ENCODE measurements at places on chromosomes 7 and 10.

DNA sequence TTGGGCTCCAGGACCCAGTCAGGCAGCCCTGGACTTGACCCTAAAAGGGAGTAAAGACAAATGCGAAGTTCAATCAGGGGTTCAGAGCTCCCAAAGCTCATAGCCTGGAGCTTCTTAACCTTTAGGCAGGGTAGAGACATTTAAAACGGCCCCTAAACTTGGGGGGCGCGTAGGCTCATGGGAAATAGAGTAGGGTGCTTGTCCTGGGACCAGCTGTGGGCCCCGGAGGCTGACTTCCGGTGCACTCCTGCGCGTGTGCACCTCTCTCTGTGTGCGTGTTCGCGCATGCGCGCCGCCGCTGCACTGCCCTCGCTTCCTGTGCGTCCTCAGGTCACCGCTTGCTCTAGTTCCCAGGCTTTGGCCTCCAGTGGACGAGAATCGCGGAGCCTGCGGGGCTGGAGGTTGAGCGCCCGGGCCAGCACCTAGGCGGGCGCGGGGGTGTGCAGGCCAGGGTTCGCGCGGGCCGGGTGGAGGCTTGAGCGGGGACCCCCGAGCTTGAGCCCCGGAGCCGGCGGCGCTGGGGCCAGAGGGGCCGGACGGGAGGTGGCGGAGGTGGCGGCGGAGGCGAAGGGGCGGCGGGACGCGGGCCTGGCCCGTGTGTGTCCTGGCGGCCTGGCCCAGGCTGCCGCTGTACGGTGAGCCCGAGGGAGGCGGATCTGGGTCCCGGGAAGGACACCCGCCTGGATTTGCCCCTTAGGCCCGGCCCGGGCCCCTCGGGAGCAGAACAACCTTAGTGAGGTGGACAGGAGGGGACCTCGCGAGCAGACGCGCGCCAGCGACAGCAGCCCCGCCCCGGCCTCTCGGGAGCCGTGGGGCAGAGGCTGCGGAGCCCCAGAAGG, at the start of gene RBAK:
Gene RBAK (plus strand): TSS at position 303 of the 839 bp plus-strand sequence. CDS start 2,217 bp downstream, outside the sequence.
- DNase-seq: peak; percentile 96

DNA sequence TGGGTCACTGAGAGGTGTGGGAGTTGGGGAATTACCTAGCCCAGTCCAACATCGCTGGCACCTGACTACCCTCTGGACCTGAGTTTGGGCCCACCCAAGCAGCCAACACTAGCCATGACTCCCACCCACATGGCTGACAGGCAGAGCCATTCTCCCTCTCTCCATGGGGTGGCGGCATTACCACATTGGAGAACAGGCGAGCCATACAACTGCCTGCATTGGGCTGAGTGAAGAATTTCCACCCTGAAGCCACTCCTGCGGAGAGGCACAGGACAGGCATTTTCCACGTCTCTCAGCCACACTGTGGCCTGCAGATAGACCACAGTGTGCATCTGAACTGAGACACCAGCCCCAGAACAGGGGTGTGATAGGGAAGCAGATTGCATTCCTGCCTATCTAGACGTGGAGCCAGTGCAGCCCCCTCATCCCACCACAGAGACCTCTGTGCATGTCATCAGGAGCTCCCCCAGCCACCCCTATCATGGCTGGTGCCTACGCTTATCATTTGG, 58.2 kb upstream of the ANTXRL start:
- peak; percentile 92 for DNase-seq

- no peak for DNase-seq
Measured at GRCh38 chr7:33433357-33433756, 304.0 kb downstream of the BBS9 start.

- no peak for DNase-seq
Measured at GRCh38 chr10:77593771-77594470, 43.7 kb downstream of the KCNMA1 start.

- DNase-seq: no peak
Measured at GRCh38 chr7:107622429-107622828, 38.2 kb upstream of the SLC26A4 start.

- peak; percentile 80 for DNase-seq
Measured at GRCh38 chr10:3495281-3495680, 289.7 kb downstream of the KLF6 start.

- DNase-seq: no peak
Measured at GRCh38 chr10:99364125-99364524, 35.0 kb downstream of the CNNM1 start.

DNA sequence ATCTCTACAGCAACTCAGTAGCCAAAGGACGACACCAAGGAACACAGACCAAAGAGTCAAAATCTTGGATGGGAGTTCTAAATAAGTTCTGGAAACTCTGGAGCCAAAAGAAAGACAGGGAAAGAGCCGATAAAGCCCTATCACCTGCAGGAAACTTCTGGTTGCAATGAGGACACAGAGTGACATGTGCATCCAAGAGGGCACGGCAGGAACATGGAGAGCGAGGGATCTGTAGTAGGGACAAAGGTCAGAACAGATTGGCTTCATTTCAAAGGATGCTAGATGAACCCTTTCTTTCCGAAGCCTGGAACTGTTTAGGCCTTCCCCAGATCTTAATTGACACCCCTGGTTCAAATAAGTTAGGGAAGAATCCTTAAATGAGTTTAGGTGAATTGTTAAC, 39.5 kb downstream of the CACNA2D1 start:
- no peak for DNase-seq

- peak; percentile 73 for DNase-seq
Measured at GRCh38 chr10:110226926-110227641, 19.7 kb downstream of the MXI1 start.

GRCh38 chr7:37832194-37832593, 16.2 kb upstream of the NME8 start:
- DNase-seq: no peak

- no peak for DNase-seq
Measured at GRCh38 chr10:125773687-125774543, 1.7 kb downstream of the MMP21 start.

GRCh38 chr10:117554241-117554814, 11.8 kb downstream of the EMX2 start:
- no peak for DNase-seq

GRCh38 chr7:97155897-97156418, 38.5 kb downstream of the SDHAF3 start:
- DNase-seq: no peak

DNA sequence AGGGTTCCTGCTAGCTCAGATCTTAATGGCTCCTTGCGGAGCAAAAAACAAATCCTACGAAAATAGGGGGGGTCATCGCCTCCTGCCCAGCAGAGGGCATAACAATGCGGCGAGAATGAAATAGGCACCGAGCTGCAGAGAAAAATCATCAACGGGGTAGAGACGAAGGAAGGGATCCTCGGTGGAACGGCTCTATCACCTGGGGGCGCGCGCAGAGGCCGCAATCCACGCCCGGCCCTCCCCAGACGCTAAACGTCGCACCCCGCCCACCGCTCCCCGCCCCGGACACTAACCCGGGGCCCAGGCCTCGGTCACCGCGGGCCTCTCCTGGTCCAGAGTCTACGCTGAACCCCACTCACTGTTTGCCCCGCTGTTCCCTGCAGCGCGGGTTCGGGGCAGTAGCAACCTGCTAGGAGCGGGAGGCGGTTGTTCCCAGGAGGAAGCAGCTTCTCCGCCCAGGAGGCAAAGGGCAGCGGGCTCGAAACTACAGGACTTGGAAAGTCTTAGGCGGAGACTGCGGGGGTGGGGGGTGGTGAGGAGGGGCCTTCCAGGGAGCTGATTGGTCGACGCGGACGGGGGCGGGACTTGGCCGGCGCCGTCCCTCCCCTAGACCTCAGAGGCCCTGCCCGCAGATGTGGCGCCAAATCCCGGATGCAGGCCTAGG, at the start of gene TCAF1:
Gene TCAF1 (minus strand): TSS at position 509 of the 664 bp plus-strand sequence. CDS start 25,568 bp downstream, outside the sequence.
- DNase-seq: peak; percentile 98

GRCh38 chr7:72538856-72539255, 126.7 kb upstream of the CALN1 start:
- peak; percentile 94 for DNase-seq

DNA sequence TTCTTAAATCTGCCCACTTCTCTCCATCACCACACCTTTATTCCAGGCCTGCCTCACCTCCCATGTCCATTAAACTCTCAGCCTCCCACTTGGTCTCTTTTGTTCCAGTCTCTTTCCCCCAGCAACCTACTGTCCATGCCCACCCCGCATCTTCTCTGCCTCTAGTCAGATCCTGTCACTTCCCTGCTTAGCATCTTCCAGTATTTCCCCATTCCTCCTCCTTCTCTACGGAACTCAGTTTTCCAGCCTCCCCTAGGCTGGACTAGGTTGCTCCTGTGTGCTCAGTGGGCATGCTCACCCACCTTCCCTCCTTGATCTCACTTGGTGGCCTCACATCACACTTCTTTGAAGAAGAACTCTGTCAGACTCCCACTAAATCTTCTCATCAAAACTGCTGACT, 179.8 kb downstream of the BAMBI start:
- no peak for DNase-seq

GRCh38 chr7:155254018-155254417, 43.7 kb upstream of the INSIG1 start:
- no peak for DNase-seq

- DNase-seq: no peak
Measured at GRCh38 chr10:83536426-83536825, 602.9 kb upstream of the GHITM start.

DNA sequence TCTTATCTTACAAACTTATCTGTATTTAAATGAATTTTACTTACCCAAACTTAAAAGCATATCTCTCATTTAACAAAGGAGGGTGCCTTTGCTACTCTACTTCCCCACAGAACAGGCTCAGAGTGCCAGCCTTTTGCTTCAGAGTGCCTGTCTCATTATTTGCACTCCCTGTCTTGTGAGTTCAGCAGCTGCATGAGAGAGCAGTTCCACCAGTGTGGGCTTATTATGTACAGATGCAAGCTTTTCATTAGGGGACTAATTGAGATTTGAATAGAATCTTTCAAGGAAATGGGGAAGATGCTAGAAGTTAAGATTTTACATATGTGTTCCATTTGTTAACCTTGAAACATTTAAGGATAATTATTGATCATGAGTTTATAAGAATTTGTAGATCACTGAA, 310.2 kb upstream of the LRRN3 start:
- DNase-seq: no peak

GRCh38 chr7:36346260-36346831, 43.3 kb upstream of the ANLN start:
- no peak for DNase-seq

GRCh38 chr10:30368065-30368718, 19.1 kb upstream of the MTPAP start:
- peak; percentile 59 for DNase-seq

DNA sequence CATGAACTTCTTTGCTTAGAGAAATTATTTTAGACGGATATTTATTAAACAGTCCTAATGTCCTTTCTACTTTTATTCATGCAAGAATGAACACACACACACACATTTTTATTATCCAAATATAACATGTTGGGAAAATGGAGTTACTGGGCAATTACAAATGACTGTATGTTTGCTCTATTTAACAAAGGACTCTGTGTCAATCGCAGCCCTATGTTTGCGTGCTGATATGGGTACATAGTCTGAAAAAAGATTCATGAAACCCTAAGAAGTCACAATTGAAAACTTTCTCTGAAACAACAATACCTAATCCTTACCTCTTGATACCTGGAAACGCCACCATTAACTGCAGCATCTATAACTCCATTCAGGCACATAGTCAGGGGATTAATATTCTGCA, 184.7 kb upstream of the IMMP2L start:
- DNase-seq: no peak

DNA sequence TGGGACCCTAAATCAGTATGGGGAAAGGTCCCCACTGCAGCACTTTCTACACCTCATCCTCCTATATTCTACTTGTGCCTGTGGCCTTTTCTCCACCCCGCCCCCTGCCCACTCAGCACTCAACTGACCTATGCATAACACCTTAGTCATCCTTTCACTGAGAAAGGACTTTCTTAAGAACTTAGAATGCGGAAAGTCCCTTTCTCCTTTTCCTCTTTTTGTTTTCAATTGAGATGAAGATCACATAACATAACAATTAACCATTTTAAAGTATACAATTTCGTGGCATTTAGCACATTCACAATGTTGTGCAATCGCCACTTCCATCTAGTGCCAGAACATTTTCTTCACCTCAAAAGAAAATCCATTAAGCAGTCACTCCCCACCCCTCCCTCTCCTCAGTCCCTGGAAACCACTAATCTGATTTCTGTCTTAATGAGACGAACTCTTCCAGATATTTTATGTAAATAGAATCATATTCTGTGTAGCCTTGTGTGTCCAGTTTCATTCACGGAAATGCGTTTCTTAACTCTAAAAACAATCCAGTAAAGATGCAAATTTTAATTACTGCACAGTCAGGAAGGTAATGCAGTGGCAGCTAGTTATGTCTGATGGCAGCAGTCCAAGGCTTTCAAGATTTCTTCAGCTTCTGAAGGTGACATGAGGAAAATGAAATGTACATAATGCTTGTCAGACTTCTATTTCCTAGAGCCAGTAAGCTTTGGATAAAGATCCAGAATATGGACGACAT, 41.7 kb downstream of the FAS start:
- peak; percentile 69 for DNase-seq

DNA sequence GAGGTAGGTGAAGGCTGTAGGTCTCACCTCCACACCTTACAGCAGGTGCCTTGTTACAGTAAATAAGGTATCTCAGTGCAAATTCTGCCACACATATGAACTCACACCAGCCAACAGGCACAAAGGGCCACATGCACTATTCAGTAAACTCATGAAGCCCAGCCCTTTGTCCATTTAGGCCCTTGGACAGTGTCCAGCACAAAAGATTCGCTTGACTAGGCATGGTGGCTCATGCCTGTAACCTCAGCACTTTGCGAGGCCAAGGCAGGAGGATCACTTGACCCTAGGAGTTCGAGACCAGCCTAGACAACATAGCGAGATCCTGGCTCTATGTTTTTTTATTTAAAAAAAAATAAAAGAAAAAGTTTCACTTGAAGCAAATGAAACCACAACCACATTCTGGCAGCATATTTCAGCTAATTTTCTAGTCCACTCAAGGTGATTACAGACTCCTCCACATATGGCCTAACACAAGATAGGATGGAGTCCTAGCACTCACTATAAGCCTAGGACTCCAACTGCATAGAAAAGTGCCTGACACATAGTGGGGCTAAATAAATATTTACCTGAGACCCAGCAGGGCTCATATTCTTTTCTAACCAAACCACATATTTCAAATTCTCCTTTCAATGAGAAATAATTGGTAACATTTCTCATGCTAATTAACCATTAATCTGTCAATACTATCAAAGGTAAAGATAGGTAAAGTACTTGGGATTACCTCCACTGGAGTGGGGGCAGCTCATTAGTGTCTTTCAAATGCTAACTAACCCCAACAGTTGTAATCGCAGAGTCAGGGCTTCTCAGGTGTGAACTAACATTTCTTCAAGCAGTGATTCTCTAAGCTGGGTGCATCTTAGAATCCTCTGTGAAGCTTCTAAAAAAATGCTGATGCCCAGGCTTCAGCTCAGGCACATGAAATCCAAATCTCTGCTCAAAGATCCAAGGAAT, 4.5 kb upstream of the ANKRD1 start:
- DNase-seq: no peak

DNA sequence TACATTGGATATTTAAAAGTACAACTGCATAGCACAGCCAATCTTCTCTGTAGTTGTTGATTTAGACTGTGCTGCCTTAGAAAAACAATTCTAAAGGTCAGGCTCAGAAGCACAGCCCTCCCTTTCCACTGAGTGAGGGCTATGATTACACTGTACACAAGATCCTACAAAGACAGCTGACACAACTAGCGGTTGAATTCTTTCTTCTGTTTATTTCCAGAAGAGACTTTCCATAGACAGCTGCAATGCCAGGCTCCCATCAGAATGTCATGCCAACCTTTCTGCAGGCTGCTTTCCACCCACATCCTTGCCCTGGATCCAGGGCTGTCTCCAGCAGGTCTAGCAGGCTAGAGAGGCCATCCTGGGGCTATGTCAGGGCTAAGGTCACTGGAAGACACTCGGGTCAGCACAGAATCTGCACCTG, 39.3 kb downstream of the FAM13C start:
- no peak for DNase-seq
